H9 (cell line): ENCODE measurements at places on chromosomes 5 and 9.

GRCh38 chr5:180053061-180053602 lies 18.4 kb downstream of the RNF130 start:
- no peak for DNase-seq

DNA sequence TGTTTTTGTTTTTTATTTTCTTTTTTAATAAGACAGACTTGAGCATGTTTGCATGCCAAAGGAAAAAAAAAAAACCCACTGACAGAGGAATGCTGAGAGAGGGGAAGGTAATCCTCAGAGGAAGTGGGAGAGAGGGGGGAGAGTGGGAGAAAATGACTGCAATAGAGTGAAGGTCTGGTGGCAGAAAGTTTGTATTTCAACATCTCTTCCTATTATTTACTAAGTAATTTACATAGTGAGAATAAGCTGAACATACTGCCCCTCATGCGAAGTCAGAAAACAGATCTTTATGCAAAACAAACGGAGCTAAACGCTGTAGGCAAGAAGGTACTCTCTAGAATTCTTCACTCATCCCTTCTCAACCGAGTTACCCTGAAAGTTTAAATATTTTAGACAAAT lies 45.0 kb downstream of the ELL2 start:
- DNase-seq, result no peak

DNA sequence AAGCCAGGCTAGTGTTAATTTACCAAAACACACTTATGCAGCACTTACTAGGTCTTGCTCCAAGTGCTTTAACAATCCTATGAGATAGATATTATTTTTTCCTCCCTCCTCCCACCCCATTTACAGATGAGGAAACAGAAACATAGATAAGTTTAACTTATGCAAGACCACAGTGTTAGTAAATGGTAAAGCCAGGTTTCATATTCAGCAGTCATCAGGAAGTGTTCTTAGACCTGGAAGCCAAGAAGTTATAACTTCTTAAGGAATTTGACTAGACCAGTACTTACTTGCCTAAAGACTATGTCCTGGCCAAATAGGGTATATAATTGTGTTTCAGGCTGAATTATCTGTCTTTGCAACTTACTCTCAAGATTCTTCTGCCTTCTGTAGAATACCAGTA lies 15.9 kb downstream of the ABHD17B start:
- no peak for DNase-seq

GRCh38 chr5:179241175-179241574 lies 104.1 kb downstream of the ADAMTS2 start:
- peak; percentile 17 for DNase-seq

DNA sequence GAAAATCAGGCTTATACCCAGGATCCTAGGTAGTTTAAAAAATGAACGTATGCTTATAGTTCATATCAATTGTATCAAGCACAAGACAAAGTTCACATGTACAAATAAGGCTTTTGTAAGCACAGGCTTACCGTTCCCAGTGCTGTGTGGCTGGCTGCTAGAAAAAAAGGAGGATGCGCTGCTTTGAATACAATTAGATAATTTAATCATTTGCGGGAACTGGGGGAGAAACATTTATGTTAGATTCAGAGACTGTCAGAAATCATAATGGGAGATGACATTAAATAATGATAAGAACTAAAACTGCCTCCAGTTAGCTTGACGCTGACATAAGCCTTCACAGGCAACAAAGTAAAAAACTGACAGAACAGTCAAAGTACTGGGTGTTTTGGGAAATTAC lies 93.2 kb downstream of the FNBP1 start:
- no peak for DNase-seq

GRCh38 chr5:65862384-65862783 lies 64.0 kb upstream of the ERBIN start:
- no peak for DNase-seq

GRCh38 chr5:177528631-177529030 lies 11.9 kb upstream of the DDX41 start:
- no peak for DNase-seq

DNA sequence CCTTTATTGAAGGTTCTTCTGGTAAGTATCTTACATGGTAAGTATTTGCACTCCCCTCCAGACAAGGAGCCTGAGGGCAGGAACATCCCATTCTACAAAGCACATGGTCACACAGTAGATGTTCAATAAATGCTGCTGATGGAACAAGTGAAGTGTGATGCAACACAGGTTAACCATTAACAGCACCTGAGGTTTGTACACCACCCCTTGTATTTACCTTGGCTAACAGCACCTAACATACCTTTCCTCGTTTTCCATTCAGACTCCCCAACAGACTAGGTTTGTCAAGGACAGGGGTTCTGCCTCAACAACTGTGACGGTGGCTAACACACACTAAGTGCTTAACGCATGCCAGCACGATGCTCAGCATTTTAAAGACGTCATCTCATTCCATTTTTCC lies 213.6 kb downstream of the MAPKAP1 start:
- no peak for DNase-seq

- DNase-seq, result no peak
Measured at GRCh38 chr9:85653153-85653552, 88.6 kb downstream of the AGTPBP1 start.

- peak; percentile 66 for DNase-seq
Measured at GRCh38 chr9:99998266-99998665, 91.8 kb downstream of the STX17 start.

DNA sequence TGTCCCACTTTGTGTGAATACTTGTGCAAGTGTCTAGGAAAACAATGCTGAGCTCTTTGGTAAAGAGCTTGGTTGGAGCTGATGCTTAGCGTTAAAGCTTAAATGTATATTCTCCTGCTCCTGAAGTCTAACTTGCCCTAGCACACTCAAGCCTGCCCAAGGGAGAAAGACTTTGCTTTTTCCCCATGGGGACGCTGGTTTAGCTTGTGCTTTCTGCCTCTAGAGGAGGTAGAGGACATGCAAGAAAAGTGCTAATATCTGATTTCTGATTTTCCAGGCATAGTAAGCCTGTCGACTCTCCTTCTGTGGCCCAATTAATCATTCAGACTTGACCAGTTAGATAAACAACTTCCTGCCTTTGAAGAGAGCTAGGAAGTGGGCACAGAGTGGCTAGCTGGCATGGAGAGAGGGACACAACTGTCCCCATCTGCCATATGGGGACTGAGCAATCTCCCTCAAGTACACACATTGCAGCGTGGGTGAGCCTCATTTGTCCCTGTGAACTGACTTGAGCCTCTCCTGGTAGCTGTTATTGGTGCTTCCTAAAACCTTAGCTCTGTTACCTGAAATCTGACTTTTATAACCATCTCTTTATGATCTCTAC lies 348.4 kb downstream of the BRINP1 start:
- peak; percentile 29 for DNase-seq

GRCh38 chr5:6108540-6108848 lies 269.9 kb downstream of the MED10 start:
- no peak for DNase-seq

DNA sequence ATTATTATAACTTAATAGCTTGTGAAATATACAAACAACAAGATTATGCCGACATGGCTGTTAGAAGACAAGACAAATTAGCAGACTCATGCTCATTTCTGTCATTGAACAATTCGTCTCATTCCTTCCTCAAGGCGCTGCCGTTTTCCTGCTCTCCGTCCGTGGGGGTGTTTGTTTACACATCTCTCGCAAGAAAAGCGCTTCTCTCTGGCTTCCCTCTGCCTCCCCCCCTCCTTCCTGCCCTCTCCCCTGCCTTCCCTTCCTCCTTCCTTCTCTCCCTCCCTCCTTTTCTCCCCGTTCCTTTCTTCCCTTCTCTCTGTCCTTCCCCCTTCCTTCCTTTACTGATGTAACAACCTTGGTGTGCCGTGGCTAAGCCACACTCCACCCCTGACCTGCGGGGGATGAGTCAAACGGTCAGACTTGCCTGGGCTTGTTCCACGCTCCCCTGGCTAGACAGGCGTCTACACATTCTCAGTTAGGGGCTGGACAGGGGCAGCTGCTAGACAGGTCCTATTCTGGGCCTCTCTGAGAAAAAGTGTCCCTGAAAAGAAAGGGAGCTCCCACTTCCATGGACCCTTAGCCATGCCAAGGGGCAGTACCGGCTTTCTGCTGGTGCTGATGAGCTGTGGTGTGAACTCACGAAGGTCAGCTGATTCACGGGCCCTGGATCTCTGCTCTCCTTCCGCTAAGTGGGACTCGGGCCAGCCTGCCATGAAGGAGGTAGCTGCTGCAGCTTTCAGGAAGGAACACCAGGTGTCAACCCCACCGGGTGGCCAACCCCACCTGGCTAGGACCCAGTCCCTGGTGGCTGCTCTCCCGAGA lies 32.0 kb upstream of the SPTLC1 start:
- peak; percentile 65 for DNase-seq

DNA sequence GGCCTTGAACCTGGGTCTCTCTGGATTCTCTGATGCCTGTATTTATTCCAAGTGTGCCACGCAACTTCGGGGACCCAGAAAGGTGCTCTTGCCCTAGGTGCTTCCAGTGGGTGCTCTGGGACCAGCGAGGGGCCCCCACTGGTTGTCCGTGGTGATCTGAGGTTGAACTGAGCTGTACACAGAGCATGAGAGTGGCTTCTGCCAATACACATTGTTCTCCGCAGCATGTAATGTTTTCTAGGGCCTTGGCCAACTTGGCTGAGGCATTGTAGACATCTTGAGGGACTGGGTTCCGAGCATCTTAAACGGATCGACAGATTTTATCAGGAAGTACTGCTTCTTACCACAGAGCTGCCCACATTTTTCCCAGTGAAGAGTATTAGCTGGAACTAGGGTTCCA lies 117.9 kb downstream of the MTX3 start:
- no peak for DNase-seq

DNA sequence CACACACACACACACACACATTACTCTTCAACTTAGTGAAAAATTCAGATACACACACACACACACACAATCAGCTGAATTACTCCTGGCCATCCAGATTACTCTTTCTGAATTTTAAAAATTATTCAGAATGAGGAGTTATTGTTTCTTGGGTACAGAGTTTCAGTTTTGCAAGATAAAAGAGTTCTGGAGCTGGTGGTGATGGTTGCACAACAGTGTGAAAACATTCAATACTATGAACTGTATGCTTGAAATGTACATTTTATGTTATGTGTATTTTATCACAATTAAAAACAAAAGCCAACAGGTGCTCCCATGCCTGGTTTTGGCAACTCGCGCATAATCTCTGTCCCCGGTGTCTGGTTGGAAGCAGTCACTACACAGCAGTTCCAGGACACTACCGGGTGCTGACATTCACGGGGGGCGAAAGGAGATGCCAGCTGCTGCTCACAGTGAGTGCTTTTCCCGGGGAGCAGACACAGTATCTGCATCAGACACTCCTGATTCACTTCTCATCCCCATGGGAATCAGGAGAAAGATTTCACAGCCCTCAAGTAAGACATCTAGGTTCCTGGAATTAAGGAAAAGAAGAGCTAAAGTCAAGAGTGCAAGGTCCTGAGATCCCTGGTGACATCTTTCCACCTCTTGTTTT lies 55.7 kb downstream of the LHFPL2 start:
- DNase-seq, result no peak

DNA sequence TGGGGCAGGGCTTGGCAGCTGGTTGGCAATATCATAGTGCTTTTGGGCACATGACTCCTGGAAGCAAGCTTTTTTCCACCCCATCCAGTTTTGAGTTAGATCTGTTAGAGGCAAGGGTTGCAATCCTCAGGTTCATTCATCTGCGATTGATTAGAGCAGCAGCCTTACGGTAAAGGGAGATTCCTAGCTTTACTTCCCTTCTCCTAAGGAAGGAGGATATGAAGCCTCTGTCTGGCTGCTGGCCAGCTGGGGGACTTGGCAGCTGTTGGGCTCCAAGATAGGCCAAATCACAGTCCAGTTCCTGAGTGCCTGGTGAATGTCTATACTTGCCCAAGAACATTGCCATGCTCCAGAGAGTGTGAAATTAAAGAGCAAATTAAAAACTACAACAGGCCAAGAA lies 113.4 kb upstream of the CCNH start:
- DNase-seq, result no peak

DNA sequence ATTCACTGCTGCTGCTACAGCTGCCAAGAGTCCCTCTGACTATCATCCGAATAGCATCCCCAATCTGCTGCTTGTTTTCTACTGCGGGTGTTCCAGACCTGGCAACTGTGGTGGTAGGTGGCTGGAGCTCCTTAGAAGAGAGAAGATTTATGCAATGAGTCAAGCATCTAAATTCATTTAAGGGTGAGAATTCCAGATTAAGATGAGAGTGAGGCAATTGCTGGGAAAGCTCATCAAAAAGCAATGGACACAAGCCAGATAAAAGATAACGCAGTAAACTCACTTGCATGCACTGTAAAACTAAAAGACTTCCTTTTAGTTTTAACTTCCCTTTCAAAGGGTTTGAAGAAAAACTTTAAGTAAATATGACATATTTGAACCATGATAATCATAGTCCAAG lies 3.9 kb downstream of the PLK2 start:
- DNase-seq, result no peak

DNA sequence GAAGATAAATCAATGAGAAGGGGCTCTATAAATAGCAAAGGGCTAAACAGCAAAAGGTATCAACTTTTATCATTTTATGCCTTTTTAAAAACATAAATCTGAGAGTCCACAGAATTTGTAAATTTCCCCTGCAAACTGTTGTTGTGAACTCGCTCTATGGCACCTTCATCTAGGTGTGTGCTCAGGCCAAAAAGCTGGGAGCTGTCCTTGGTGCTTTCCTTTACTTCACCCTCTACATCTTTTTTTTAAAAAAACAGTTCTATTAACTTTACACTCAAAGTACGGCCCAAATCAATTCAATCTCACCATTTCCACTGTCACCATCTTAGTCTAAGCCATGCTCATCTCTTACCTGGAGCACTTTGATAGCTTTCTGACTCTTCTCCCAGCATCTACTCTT lies 108.2 kb upstream of the GPR151 start:
- DNase-seq, result no peak

- no peak for DNase-seq
Measured at GRCh38 chr5:159210846-159211245, 1.5 kb upstream of the RNF145 start.

GRCh38 chr9:130883479-130883878 lies 13.1 kb downstream of the QRFP start:
- DNase-seq, result no peak

GRCh38 chr5:5602554-5602953 lies 180.1 kb downstream of the ICE1 start:
- no peak for DNase-seq

GRCh38 chr5:170612256-170612678 lies 108.4 kb downstream of the KCNIP1 start:
- DNase-seq, result peak; percentile 92

- no peak for DNase-seq
Measured at GRCh38 chr5:157867751-157868387, 8.9 kb upstream of the CLINT1 start.

DNA sequence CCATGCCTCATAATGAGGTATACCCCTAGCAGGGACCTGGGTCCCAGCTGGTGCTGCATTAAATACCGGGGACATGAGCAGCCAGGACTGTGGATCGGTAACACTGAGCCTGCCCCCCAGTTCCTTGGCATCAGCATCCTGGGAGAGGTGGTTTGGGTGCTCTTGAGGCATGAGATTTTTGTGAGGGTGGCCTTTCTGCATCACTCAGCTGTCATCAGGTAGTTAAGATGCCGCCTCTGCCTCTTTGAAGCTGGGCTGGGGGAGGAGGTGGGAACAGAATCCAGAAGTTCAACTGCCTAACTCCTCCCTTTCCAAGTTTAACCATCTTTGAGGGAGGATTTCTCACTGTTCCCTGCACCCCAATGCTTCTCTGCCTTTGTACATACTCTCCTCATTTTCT lies 112.7 kb downstream of the PDZD2 start:
- DNase-seq, result no peak

GRCh38 chr9:30048396-30048795 lies 2336.0 kb upstream of the ACO1 start:
- no peak for DNase-seq
